A549 treated with AZD2906 at 1 μM for 4 hours (cell line): ENCODE measurements at places on chromosomes 5 and 9. TPM values are rescaled to one million over a fixed set of nuclear protein-coding genes. Genes with fewer than 3 reads are reported as not detected.

Gene HAVCR2
- 0.17 to 0.62 TPM (median 0.24 TPM) in 5 replicates for total RNA-seq

Gene KLF9
- 3.7 to 5.3 TPM (median 5.1 TPM) in 5 replicates for total RNA-seq

Gene SLC24A2
- total RNA-seq: not detected in 5 replicates

Gene PCDHA2
- 0.02 to 0.09 TPM (median 0.06 TPM) in 5 replicates for total RNA-seq
